Progenitor cell of endocrine pancreas (in vitro differentiated cells): ENCODE measurements at places on chromosomes 6 and 20.

GRCh38 chr6:150456466-150456865 lies 87.7 kb downstream of the IYD start:
- no peak for DNase-seq

DNA sequence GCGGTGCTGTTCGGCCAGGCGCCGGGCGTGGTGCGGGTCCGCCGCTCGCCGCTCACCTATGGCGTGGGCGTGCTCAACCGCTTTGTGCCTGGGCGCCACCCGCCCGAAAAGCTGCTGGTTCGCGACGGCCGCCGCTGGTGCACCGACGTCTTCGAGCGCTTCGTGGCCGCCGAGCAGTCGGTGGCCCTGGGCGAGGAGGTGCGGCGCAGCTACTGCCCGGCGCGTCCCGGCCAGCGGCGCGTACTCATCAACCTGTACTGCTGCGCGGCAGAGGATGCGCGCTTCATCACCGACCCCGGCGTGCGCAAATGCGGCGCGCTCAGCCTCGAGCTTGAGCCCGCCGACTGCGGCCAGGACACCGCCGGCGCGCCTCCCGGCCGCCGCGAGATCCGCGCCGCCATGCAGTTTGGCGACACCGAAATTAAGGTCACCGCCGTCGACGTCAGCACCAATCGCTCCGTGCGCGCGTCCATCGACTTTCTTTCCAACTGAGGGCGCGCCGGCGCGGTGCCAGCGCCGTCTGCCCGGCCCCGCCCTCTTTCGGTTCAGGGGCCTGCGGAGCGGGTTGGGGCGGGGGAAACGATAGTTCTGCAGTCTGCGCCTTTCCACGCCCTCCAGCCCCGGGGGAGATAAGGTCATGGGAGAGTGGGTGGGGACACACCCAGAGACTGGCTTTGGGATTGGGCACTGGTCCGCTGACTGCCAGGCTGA lies 15.7 kb downstream of the ADISSP start:
- no peak for DNase-seq

GRCh38 chr20:57479196-57479595 lies 45.7 kb downstream of the CTCFL start:
- no peak for DNase-seq

DNA sequence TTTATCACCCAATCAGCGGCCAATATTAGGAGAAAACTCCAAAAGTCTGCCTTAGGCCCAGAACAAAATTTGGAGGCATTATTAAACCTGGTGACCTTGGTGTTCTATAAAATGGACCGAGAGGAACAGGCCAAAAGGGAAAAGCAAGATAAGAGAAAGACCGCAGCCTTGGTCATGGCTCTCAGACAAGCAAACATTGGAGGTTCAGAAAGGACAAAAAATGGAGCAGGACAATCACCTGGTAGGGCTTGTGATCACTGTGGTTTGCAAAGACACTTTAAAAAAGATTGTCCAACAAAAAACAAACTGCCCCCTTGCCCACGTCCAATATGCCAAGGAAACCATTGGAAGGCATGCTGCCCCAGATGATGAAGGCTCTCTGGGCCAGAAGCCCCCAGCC lies 31.2 kb downstream of the CEP85L start:
- DNase-seq: no peak

DNA sequence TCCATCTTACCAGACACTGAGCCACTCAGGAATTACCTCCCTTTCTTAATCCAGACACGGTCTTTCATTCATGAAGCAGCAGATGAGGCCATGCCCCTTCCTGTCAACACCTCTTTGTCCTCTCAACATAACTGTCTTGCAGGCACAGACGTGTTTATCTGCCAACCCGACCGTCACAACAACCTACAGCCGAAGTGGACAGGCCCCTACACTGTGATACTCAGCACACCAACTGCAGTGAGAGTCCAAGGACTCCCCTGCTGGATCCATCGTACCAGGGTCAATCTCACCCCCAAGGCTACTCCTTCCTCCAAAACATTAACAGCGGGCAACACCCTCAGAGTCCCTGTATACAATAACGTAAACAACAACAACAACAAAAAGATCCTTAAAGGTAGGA lies 30.6 kb upstream of the ULBP3 start:
- no peak for DNase-seq

DNA sequence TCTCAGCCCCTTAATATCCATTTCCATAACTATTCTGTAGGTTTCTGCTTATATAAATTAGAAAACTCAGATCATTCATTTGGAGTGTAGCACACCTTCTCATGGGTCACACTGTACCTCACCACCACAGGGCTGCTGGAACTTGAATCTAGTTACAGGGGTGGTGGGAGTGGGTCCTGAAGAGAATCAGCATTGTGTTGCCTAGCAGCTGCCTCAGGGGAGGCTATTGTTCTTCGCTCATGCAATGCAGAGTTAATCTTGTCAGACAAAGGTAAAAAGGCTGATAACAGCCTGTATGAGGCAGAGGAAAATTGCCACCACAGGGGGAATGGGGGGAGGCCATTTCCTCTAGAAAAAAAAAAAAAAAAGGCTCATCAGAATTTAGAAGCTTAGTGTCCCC lies 496.0 kb upstream of the ADGRB3 start:
- no peak for DNase-seq

- DNase-seq: no peak
These were observed 4.9 kb upstream of the BEND6 start for GRCh38 chr6:56949925-56950495.

DNA sequence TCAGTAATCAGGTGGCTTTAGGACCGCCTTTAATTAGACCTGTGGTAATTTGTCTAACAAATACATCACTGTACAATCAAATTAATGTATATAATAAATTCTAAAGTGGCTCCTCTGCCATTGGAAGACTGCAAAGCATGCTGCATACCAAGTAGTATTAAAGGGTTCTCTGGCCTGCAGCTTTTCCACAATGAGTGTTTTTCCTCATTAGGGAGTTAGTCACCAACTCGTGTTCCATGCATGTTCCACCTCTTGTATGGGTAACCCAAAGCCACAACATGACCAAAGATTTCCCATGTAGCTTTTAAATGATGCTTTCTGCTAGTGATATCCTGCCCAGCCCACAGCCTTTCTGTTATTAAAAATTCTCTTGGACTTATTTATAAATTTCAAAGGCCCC lies 218.7 kb downstream of the FUT9 start:
- no peak for DNase-seq

- DNase-seq: no peak
These were observed 78.6 kb downstream of the INSM1 start for GRCh38 chr20:20446425-20447015.

GRCh38 chr6:119423996-119424395 lies 74.4 kb upstream of the MAN1A1 start:
- no peak for DNase-seq

- no peak for DNase-seq
These were observed 29.5 kb upstream of the ELOVL5 start for GRCh38 chr6:53378208-53378607.

- DNase-seq: no peak
These were observed 110.5 kb downstream of the KIF16B start for GRCh38 chr20:16462711-16463110.

GRCh38 chr20:53227523-53227922 lies 255.4 kb downstream of the TSHZ2 start:
- DNase-seq: no peak

GRCh38 chr6:137709424-137710236 lies 157.4 kb upstream of the TNFAIP3 start:
- no peak for DNase-seq

DNA sequence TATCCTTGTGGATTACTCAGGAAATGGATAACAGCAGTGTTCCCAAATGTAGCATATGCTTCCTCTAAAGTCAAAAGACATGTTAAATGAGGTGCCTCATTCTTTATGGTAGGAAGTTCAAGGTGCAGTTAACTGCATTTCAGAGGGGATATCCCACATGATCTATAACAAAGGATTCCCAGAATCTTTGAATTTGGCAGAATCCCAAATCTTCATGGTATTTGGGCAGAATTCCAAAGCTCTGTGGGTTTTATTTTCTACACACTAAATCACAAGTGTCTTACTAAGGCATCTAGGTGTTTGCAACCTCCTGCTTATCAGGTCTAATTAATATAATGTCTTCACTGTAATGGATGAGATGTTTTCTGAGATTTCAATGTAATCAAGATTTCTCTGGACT lies 364.3 kb upstream of the MAN1A1 start:
- DNase-seq: no peak

GRCh38 chr20:4084096-4084495 lies 68.7 kb upstream of the RNF24 start:
- DNase-seq: no peak

DNA sequence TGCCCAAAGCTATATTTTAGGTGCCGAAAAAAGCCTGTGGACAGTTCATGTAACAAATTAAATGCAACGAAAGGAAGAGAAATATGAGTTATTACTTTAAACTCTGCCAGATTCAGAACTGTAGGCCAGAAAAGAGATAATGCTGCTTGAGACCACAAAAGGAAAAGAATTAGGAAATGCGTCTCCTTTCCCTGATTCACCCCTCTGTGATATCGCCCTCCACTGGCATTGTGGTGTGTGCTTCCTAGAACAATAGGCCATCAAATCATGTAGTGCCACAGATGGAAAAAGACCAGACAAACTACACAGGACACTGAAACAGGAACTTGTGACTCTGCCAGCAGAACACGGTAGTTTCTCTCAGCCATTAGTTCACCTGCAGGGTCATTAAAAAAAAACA lies 14.7 kb upstream of the LAMA4 start:
- no peak for DNase-seq

GRCh38 chr6:110520992-110521543 lies 44.7 kb upstream of the SLC22A16 start:
- DNase-seq: no peak

GRCh38 chr6:163963205-163964120 lies 548.9 kb downstream of the QKI start:
- DNase-seq: no peak

GRCh38 chr6:18431581-18431980 lies 44.4 kb downstream of the RNF144B start:
- DNase-seq: no peak

GRCh38 chr6:107075951-107076381 lies 39.3 kb downstream of the BEND3 start:
- DNase-seq: no peak

- no peak for DNase-seq
These were observed 120.0 kb upstream of the AGPAT4 start for GRCh38 chr6:161393839-161394364.

GRCh38 chr6:5941188-5941587 lies 65.5 kb downstream of the NRN1 start:
- DNase-seq: no peak

DNA sequence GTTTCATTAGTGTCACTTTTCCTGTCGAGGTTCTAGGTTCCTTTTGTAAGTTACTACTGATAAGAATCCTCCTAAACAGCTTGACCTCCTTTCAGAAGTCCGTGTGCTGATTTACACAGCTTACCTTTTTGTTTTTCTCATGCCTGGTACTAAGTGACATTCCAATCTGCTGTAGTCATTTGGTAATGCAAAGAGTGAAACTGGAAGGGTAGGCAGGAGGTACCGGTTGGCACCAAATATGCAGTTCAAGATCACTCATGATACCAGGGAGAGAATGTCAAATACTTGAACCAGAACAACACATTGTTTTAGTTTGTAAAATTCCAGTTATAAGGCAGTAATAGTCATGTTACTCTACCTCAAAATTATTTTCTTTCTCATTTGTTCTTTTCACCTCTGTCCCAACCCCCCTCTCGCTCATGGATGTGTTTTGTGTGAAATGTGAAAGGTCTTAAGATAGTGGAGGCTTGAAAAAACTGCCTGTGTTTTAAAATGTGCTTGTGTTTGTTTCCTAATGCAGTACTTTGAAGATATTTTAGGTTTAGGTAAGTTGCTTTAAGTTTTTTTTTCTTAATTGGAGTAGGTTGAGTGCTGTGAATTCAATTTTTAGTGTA lies 23.2 kb downstream of the AFDN start:
- no peak for DNase-seq
